Skeletal muscle cell (primary cell): ENCODE measurements at places on chromosomes 16 and 17.

DNA sequence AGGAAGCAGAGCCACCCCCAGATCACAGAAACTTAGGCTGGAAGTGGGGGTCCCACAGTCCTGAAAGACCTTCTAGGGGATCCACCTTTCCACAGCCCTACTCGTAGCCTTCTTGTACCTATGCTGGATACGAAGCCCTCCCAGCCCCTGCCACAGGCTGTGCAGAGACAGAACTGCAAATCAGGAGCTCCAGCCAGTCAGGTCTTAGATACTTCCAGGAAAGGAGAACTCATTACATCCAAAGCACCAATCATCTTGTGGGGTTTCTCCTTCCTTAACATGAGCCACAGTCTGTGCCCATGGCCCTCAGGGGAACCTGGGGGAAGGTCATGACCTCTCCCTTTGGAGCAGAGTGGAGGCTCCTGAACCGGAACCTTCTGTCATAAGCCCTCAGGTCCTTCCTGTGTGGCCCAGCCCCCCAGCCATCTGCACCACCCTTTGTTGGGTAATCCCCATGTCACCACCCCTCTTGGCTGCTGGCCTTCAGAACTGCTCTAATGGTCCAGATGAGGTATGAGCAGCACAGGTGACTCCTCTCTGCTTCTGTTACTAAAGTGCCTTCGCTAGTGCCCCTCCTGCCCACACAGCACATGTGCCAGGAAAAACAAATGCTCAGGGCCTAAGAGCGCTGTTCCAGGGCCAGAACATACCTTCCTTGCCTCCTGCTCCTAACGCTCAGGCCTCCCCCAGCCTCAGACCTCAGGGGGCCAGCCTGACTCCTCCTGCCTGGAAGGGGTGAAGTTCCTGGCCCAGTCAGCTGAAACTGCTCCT, 14.6 kb downstream of the SRCIN1 start:
- DNase-seq = no peak

- DNase-seq = no peak
These were observed 23.4 kb upstream of the SEC14L1 start for GRCh38 chr17:77117415-77117814.

- DNase-seq = no peak
These were observed 300.7 kb upstream of the TNRC6C start for GRCh38 chr17:77657839-77658238.

DNA sequence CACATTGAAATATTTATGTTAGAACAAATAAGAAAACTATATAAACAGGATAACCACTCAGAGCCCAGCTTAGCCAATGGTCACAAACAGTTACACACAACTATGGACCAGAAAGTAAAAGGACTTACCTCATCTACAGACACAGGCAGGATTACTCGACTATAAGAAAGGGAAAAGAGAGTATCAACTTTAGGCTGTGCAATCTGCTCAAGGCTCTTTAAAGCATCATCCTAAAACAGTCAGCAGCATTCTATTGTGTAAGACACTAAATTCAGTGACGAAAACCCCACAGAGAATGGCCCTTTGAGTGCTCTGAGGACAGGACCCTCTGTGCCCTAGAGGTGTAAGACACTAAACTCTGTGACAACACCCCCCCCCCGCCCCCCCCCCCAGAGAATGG, 4.2 kb downstream of the PITPNA start:
- DNase-seq = no peak

DNA sequence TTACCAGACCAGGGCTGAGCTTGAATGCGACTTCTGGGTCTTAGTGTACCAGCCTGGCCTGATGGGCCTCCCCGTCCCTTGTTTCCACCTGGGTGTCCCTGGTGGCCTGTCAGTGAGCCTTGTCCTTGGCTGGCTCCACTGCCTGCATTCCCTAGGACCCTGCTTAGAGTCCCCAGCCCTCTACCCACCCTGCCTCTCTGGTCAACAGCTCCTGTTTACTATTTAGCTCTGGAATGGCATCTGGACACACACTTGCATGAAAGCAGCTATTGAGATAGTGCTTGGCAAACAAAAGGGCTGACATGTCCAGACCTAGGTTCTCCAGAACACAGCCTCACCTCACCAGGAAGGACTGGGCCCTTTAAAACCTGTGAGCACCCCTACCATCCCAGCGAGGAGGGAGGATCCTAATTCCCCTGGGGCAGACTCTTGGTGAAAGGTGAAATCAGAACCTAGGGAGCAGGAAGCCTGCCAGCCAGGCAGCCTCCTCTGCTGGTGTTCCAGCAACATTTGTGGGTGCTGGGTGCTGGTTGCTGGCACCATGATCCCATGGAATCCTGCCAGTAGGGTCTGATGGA, 38.8 kb downstream of the RAI1 start:
- no peak for DNase-seq

DNA sequence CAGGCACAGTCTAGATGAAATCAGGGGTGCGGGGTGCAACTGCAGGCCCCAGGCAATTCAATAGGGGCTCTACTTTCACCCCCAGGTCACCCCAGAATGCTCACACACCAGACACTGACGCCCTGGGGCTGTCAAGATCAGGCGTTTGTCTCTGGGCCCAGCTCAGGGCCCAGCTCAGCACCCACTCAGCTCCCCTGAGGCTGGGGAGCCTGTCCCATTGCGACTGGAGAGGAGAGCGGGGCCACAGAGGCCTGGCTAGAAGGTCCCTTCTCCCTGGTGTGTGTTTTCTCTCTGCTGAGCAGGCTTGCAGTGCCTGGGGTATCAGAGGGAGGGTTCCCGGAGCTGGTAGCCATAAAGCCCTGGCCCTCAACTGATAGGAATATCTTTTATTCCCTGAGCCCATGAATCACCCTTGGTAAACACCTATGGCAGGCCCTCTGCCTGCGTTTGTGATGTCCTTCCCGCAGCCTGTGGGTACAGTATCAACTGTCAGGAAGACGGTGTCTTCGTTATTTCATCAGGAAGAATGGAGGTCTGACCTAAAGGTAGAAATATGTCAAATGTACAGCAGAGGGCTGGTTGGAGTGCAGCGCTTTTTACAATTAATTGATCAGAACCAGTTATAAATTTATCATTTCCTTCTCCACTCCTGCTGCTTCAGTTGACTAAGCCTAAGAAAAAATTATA, 1.6 kb downstream of the HBA1 start:
- no peak for DNase-seq

DNA sequence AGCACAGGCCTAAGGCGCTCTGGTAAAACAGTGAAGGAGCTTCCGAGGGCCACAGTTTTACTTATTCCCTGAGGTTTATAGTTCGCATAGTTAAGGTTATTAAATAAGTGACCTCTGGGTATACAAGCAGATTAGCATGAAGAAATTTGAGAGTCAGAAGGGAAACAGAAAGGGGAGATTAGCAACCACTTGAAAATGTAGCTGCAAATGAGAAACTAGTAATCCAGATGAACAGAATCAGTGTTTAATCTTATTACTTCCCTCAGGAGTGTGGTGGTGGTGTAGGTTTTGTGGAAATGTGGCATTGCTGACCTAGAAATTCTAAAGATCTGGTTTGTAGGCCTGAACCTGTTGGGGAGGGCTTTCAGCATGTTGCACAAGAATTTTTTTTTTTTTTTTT, 130.4 kb downstream of the CCDC182 start:
- no peak for DNase-seq
